NCI-H1105 (cell line): ENCODE measurements at places on chromosomes 6 and 20.

DNA sequence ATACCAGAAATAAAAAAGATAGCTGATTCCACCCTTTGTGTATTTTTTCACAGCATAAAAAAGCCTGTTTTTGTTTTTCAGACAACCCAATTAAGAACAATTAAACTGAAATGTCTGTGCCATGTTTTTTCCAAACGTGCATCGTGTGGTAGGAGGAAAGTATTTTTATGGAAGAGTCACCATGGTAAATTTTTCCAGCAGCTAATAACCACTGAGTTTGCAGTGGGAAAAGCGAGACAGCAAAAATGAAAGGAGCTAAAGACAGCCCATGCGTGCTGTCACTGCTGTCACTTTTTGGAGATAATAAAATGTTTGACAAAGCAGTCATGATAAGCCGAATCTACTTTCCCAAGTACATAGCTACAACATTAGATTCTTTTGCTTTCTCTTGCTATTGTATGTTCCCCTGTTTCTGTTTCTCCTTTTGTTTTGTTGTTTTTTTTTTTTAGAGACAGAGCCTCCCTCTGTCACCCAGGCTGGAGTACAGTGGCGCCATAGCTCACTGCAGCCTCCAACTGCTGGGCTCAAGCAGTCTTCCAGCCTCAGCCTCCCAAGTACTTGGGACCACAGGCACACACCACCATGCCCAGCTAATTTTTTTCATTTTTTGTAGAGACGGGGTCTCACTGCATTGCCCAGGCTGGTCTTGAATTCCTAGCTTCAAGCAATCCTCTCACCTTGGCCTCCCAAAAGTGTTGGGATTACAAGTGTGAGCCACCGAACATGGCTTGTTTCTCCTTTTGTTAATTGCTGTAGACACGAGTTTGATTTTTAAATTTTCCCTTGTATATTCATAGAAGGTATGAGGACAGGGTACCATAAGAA lies 261.3 kb downstream of the TMEM242 start:
- no peak for DNase-seq

DNA sequence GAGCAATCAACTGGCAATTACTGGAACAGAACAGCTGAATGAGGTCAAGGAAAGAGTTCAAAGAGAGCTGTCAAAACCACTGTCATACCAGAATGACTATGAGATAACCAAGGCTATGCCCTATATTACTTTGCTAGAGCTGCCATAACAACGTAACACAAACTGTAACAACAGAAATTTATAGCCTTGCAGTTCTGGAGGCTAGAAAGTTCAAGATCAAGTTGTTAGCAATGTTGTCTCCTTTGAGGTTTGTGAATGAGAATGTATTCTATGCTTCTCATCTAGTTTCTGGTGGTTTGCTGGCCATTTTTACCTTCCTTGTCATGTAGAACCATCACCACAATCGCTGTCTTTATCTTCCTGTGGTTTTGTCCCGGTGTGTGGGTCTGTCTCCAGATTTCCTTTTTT lies 1323.0 kb upstream of the GJE1 start:
- no peak for DNase-seq

- no peak for DNase-seq
Observed at GRCh38 chr6:79841577-79842375, 105.6 kb downstream of the ELOVL4 start.

DNA sequence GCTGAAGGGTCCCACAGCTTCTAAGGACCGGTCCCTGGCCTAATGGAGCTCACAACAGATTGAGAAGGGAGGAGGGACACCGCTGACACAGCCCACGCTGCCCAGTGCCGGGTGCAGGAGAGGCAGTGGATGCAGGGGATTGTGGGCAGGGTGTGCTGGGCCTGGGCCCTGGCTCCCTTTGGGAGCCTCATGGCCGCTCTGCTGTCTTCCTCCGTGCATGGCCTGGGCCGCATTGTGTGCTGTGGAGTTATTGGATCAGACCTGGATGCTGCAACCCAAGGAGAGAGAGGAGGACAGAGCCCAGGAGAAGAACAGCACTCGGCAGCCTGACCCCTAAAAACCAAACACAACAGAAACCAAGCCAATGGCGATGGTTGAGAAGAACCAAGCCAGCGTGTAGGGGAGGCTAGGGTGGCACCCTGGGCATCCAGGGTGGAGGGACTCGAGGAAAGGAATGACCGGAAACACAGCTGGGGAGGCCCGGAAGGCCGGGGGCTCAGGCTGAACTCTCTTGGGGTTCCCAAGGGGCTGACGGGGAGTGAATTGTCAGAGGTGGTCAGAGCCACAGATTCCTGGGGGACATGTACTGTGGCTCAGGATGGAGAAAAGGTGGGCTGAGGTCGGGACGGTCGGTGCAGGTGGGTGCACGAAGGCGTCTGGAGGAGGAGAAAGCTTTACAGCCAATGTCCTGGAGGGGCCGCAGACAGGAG lies 41.0 kb downstream of the ERMARD start:
- DNase-seq = no peak

DNA sequence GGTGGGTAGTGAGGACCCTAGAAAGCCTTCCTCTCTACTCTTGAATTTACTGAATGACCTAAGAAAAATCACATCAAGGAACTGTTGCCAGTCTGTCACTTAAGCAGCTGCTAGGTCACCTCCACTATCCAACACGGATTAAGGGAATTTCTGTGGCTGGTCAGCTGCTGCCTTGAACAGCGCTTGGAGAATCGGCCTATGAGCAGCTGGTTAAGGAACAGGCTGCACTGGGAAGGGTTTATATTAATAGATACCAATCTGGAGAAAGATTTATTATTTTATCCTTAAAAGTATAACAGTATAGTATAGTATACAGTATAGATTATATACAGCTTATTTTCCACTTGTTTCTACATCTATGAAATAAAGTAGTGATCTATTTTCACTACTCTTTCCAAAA lies 6.5 kb downstream of the PTPRK start:
- DNase-seq = no peak
